NCI-H69 (cell line): ENCODE measurements at places on chromosomes 11 and 22.

DNA sequence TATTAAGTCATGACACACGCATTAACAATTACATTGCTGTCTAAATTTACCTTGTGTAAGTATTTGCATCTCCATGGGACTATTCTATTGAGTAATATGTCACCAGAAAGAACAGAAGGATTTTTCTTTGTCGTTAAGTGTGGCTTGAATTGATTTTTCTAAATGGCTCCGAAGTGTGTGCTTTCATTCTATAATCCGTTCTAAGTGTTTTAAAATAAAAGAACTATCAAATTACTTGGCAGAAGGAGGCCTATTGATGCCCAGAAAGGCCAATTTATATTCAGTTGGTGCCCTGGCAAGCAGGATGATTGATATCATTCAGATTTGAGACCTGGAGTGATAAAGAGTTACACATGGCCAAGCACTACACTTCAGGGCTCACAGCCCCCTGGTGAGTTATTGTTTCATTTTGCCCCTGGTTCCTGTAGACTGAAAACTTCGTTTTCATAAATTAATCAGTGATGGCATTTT lies 538.9 kb upstream of the ANO5 start:
- peak; percentile 98 for DNase-seq

- no peak for DNase-seq
Observed at GRCh38 chr11:128939591-128939990, 3.1 kb downstream of the TP53AIP1 start.

DNA sequence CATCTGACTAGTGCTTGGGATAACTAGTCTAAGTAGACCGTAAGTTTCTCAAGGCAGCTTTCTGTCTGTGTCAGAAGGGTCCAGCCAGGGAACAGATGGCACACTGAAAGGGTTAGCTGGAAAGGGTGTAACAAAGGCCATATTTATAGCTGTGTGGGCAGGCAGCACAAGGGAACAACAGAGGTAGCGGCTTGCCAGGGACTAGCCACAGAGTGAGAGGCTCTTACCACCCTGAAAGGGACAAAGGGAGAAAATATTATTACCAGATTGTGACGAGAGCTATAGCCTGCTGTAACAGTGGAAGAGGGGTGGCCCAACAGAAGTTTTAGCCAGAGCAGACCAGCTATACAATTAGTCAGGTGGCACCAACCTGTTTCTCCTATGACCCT lies 129.4 kb downstream of the CCDC34 start:
- peak; percentile 95 for DNase-seq

DNA sequence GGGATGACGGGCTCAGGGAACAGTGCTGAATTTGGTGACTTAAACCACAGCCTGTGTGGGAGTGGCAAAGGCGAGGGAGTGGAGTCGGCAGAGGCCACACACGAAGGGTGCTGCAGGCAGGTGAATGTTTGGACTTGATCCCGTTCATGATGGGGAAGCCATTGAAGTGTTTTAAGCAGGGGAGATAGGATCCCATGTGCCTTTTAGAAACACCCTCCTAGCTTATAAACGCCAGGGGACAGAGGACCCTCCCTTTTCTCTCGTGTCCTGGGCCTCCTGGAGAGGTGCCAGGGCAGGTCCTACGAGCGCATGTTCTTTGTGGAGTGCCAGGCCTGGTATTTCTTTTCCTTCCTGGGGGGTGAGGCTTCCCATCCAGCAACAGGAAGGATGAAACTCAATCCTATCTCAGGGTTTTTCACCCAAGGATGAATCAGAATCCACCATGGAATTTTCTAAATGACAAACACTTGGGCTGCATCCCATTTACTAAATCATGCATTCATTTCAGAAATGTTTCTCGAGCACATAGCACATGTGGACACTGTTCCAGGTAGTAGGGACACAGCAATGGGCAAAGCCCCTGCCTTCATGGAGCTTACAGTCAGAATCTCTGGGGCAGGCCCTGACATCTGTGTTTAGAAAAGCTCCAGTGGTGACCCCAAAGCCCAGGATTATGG lies 59.6 kb downstream of the CHRDL2 start:
- no peak for DNase-seq

DNA sequence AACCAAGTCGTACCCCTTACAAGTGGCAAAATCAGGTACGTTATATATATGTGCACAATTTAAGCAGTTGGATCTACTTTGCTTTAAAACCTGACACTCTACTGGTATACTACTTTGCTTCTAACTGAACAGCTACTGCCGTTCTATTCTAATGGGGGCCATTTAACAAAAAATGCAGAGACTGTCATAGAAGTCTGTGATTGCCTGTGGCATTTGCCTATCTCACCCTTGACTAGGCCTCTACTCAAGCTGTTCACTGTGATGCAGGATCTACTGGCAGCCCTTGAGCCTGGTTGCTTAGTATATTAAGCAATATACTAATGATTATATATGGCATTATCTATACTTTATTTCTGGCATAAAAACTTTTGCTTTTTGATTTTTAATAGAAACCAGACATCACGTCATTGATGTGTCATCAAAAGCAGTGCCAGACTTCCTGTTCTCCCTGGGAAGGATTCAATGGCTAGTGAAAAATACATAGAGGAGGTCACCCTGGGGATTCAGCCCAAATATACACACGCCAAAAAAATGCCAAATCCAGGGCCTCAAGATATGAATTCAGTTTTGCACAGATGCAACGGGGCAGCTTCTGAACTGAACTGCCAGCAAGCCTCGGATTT lies 40.0 kb upstream of the FIBIN start:
- peak; percentile 24 for DNase-seq

GRCh38 chr22:48250286-48250895 lies 1487.9 kb downstream of the TBC1D22A start:
- DNase-seq: no peak

GRCh38 chr11:66883016-66883965 lies 26.4 kb downstream of the LRFN4 start:
- DNase-seq: peak; percentile 93

GRCh38 chr22:43544289-43544673 lies 132.5 kb downstream of the MPPED1 start:
- DNase-seq: no peak

DNA sequence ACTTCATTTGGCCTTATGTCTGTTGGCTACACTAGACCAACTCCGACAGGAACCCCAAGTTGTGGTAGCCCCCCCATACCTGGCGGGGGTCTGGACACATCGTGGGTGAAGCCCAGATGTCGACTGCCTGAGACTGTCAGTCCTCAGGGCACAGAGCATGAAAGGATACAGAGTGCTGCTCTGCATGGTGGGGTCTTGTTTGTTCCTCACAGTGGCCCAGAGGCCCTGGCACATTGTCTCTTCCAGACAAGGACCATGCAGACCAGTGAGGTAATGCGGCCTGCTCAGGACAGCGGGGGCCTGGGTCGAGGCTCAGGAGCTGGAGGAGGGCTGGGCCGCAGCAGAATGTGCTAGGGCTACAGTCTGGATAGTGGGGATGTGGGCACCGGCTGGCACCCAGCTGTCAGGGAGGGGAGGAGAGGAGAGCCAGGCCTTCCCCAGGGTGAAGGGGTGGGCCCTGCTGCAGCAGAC lies 14.6 kb downstream of the CAPN5 start:
- no peak for DNase-seq
